Neural progenitor cell (in vitro differentiated cells): ENCODE measurements at places on chromosomes 5 and 9.

GRCh38 chr9:129362287-129363000 lies 184.4 kb upstream of the IER5L start:
- no peak for DNase-seq

DNA sequence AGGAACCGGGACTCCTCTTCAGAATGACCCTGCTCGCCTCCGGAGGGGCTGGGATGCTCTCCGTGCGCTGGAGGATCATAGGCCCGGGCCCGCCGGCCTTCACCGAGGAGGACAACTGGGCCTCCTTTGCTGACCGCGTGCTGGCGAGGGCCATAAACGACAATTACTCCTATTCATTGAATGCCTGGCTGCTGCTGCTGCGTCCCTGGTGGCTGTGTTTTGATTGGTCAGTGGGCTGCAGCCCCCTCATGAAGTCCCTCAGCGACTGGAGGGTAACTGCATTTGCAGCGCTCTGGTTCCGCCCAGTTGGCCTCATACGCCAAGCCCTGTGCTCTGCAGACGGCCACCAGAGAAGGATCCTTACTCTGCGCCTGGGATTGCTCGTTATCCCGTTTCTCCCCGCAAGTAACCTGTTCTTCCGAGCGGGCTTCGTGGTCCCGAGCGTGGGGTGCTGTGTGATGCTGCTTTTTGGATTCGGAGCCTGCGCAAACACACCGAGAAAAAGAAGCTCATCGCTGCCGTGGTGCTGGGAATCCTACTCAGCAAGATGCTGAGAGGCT lies 16.6 kb downstream of the OR2V1 start:
- DNase-seq: no peak

DNA sequence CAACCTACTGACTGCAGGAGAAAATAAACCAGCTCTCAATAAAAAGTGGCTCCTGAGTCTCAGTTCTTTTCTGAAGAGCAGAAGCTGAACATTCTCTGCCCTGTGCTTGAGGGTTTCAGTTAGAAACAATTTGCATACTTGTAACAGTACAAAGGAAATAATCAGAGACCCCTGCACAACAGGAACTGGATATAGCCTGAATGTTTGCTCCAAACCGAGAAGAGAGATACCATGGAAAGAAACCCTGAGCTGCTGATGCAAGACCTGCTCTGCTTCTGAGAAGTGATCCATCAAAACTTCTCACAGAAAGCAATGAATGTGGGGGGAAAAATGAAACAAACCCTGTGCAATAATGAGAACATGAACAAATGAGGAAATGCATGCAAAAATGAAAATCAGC lies 592.9 kb downstream of the SEMA5A start:
- DNase-seq: no peak

DNA sequence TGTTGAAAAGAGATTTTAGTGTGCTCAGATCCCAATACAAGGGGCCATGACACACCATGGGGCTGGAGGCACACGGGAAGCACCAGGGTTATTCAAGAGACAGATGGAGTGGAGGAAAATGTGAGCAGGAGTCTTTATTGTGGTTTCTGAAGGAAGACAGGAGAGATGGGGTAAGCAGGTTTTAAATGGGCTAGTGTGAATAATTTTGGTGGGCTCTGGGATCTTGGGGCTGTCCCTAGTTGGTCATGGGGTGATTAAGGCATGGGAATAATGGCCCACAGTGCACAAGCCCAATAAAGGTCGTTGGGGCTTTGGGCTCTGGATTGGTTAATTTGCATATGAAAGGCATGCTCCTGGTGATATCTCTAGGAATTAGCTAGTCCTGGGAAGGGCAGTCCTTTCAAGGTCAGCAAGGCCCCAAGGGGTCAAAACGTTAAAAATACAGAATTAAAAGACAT lies 3.6 kb upstream of the SCGB3A2 start:
- DNase-seq: peak; percentile 67

DNA sequence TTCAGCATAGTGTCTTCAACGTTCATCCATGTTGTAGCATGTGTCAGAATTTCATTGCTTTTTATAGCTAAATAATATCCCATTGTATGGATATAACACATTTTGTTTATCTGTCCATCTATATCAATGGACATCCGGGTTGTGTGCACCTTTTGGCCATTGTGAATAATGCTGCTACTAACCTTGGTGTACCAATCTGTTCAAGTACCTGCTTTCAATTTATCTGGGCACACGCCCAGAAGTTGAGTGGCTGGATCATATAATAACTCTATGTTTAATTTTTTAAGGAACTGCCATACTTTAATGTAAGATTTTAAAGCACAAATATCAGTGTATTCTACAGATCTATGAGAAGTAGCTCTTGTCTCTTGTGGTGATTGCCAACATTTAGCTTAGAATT lies 43.5 kb downstream of the SCAI start:
- DNase-seq: no peak

DNA sequence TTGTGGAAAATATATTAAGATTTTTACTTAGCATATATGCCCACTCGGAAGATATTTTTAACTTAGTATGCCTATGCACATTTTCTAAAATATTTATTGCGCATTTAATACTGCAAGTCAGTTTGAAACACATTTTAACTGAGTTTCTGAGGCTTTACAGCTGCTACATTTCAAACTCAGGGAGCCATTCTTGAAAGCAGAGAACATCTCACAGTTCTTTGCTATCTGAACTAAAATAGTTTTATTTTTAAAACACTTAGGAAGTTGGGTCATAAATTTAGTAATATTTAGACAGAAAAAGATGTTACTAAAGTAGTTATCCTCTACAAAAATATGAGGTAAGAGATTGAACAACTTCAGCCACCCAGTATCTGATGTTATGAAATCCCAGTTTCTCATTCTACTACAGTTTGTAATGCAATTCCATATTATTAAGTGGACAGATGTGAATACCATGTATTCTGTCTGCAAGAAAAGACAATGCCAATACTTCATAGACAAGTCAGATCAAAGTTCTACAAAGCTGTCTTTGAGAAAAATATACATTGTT lies 409.9 kb upstream of the EDIL3 start:
- DNase-seq: no peak

- DNase-seq: no peak
Measured at GRCh38 chr9:132885720-132886333, 7.1 kb downstream of the SPACA9 start.

GRCh38 chr5:67233075-67233474 lies 36.5 kb upstream of the CD180 start:
- no peak for DNase-seq

- DNase-seq: no peak
Measured at GRCh38 chr5:5854087-5854486, 431.6 kb downstream of the ICE1 start.

DNA sequence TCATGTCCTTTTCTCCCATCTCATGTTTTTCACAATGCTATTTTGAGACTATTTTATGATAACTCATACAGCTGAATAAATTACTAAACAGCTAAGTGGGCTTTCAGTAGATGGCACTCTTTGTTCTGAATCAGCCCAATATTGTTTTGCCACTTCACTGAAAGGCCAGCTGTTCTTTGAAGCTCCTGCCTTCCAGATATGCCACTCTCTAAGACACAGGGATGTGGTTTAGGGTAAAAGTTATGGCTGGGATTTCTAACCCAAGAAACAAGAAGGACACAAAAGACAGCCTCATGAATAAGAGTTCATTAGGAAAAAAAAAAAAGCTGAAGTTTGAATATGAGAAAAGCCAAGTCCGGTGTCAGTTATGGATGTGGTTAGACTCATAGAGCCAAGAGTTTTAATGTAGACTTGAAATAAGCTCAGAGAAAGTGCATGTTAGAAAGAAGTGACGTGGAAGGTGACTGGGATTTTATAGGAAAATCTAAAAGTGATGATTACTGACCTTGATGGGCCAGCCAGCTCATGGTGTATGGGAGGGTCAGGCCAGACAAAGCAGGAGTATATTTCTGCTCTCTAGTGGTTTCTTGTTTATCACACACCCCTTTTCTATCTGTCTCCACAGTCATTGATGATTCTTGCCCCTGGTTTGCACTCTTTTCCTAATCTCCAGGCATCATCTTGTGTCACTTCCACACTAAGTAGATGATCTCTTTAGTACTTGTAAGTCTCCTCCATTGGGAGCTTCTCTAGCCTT lies 488.5 kb downstream of the NR2F1-AS1 start:
- no peak for DNase-seq

- no peak for DNase-seq
Measured at GRCh38 chr5:179485845-179486575, 64.3 kb upstream of the RUFY1 start.

GRCh38 chr9:2621722-2622460 lies at the start of gene VLDLR:
Gene VLDLR, plus strand, starts transcription at chr9:2621787. Its CDS starts 403 bp downstream, at chr9:2622190.
- DNase-seq: peak; percentile 82

DNA sequence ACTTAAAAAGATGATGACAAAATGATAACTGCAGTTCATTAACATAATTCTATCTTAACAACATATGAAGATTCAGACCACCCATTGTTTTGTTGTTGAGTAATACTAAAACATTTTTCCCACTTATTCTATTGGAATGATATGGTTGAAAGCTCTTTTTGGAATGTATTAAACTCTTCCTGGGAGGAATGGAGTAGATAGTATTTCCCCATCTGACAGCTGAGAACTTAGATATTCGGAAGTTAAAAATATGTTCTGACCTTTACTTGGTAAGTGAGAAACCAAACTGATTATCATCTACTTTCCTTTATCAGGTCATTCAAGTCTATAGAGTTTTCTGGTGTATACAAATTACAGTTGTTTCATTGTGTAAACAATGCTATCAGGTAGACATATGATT lies 452.9 kb downstream of the CSNK1G3 start:
- DNase-seq: no peak

DNA sequence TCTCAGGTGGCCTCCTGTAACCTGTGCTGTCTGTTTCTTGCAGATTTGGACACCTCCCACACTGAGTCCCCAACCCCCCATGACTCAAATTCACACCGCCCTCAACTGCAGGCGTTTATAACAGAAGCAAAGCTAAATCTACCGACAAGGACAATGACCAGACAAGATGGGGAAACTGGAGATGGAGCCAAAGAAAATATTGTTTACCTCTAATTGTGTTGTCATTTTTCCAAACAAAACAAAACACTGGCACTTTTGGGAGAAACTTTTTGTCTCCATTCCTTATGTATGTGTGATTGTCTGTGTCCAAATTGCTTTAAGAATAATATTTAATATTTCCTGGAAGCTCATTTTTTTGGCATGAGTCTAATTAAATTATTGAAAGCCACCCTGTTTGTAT lies 314.8 kb downstream of the ARHGEF28 start:
- no peak for DNase-seq

DNA sequence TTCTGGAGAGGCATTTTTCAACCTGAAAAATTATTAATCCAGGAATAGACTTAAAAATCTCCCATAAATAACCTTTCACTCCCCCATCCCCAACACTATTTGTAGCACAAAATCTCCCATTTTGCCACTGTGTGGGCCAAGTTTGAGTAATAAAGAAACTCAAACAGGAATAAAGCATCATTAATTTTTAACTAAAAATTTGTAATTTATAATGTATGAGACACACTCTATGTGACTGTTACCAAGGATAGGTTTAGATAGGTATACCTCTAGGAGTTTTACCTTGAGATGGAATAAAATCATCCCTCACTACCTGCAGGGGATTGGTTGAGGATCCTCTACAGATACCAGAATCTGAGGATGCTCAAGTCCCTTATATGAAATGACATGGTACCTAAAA lies 30.1 kb downstream of the CHD1 start:
- DNase-seq: no peak

DNA sequence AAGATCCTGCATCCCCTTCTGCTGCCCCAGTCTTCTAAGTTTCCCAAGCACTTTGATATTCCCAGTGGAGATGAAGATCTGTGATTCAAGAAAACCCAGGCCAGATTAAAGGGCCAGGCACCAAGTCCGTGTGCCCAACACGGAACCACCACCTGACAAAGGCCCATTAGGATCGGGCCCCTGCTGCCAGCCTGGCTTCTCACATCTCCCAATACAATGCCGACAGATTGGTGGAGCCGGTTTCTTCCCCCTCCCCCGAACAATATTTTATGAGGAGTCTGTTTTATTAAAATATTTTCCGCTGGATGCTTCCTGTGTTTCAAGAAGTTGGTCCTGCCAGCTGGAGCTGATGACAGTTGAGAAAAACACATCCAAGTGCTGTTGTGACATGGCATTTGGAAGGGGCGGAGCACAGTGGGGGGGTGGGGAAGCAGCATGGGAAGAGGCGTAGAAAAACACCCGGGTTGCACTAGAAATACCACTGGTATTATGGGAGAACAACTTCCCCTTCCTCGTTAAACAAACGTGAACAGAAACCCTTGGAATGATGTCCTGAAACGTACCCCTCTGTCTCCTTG lies 45.0 kb downstream of the CRB2 start:
- DNase-seq: no peak

- DNase-seq: no peak
Measured at GRCh38 chr9:113886026-113886369, 9.9 kb downstream of the ZNF618 start.

GRCh38 chr5:76229900-76230299 lies 146.7 kb downstream of the SV2C start:
- DNase-seq: no peak

DNA sequence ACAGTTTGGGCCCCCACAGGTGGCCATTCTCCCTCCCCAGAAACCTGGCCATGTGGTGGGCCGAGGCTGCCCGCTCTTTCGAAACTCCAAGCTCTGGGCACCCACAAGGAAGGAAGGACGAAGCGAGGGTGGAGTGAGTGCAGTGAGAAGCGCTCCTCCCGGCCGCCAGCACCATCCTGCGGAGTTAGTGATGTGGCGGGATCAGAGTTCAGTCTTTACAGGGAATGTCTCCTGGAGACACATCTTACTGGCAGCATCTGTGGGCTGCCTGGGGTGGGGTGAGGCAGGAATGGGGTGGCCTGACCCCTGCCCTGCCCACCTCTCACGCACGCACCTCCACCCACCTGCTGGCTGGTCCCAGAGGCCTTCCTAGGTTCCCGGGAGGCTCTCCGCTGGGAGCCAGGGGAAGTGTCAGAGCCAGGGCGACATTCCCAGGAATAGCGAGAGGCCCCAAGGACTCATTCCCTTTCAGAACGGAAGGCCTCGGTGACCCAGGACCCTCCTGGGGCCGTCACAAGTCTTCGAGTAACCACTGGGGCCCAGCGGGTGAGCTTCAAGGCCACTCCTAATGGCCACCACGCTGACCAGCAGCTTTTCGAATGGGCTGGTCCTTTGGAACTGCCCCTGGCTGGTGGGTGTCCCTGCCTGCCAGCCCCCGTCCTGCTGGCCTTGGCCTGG lies 5.5 kb upstream of the RNU6ATAC start:
- DNase-seq: no peak

DNA sequence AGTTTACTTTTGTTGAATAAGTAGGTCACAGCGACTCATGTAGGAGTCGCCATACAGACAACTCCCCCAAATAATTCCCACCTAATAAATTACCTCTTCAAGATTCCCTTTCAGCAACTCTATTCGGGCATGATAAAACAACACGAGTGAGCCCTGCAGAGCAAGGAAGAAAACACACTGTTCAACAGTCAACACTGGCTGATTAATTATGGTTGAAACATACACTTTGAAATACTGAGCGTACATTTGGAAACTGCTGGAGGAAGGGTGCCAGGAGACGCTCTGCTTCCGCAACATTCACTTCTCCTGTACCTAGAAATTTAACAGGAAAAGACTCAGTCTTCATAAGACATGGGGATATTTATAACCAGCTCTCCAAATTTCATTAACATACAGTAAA lies 117.5 kb downstream of the TTC39B start:
- no peak for DNase-seq
